CD4-positive, alpha-beta T cell (primary cell): ENCODE measurements at places on chromosomes 12 and 14.
A peak's percentile ranks its signal among the peaks of the same experiment; 100 is the strongest.

DNA sequence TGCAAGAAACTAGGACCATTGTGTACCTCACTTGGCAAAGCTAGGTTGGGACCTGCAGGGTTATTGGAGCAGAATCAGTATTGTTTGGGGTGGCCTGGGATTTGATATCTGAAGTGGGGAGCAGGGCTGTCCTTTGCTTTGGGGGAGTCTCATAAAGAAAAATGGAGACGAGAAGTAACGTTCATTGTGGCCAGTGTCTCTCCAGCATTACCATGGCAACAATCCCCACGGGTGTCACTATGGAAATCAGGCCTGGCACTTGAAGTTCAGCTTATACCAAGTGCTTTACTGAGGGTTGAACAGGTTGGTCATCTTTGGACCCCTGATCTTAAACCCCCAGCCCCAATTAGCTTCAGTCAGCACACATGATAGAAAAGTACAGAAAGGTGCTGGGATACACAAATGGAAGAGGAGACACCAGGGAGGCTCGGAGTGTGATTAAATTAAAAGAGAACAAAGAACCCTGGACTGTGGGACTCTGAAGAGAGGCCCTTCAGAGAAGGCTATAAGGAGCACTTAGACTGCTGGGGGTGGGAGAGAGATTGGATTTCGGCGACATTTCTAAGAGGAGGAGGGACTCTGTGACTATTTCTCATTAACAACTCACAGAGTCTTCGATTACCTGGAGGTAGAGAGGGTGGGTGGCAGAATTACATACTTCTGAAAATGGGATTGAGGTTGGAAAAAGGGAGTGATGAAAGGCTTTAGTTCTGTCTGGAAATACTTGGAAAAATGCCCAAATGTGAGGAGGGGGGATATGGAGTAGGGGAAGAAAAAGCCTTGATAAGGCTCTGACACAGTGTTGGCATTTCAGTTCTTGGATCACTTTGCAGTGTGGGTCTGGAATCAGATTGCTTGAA is 3.7 kb downstream of the KIF5A start:
- H3K27me3 ChIP-seq = peaks cover 8% of the 10 kb centered on the region
- no peak overlapping the region for H3K27ac ChIP-seq
- H3K4me3 ChIP-seq = no peak overlapping the region
- H3K4me1 ChIP-seq = peaks cover 16% of the 10 kb centered on the region

DNA sequence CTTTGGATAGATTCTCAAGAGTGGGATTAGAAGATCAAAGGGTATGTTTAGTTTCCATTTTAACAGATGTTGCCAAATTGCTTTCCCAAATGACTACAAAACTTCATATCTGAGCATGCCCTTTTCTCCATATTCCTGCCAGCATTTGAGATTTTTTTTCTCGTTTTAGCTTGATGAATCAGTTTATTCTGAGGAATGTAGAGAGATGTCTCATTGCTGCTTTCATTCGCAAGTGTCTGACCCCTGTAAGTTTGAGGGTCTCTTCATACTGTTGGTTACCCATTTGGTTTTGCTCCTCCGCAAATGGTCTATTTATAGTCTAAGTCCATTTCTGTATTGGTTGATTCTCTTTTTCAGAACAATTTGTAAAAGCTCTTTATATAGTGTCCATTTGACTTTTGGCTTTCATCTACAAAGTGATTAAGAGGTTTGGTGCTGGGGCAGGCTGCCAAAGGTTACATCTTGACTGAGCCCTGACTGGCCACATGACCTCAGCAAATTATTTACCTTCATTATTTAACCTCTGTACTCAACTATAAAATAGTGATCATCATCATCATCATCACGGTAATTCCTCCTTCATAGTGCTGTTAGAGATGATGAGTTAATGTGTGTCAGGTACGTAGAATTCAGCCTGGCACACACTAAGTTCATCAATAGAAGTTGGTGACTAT is 33.6 kb downstream of the HCAR2 start:
- no peaks in the 10 kb centered on the region for H3K36me3 ChIP-seq
- DNase-seq = no peak
- H3K4me3 ChIP-seq = no peak overlapping the region
- H3K4me1 ChIP-seq = no peaks in the 10 kb centered on the region
- no peak overlapping the region for H3K27ac ChIP-seq

DNA sequence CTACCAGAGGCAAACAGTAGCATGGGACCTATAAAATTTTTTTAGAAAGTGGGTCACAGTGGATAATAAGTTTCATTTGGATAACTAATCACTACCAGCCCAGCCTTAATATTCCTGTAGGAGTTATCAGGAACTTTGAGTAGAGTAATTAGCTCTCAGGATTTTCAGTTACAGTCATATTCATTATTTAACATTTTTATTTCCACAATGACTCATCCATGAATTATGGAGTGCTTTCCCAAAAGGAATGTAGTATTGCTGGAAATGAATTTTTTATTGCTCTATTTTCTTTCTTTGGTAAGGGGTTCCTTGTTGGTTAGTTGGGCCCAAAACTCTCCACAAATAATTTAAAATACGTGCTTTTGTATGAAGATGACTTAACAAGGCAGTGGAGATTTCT is 53.7 kb downstream of the ERC1 start:
- no peak for DNase-seq
- no peak overlapping the region for H3K4me3 ChIP-seq
- no peaks in the 10 kb centered on the region for H3K27me3 ChIP-seq

GRCh38 chr14:69990323-69990722 is 111.1 kb downstream of the SMOC1 start:
- H3K27ac ChIP-seq = no peak overlapping the region
- H3K36me3 ChIP-seq = no peaks in the 10 kb centered on the region
- no peaks in the 10 kb centered on the region for H3K4me1 ChIP-seq
- H3K4me3 ChIP-seq = no peak overlapping the region
- DNase-seq = no peak
- no peaks in the 10 kb centered on the region for H3K27me3 ChIP-seq

DNA sequence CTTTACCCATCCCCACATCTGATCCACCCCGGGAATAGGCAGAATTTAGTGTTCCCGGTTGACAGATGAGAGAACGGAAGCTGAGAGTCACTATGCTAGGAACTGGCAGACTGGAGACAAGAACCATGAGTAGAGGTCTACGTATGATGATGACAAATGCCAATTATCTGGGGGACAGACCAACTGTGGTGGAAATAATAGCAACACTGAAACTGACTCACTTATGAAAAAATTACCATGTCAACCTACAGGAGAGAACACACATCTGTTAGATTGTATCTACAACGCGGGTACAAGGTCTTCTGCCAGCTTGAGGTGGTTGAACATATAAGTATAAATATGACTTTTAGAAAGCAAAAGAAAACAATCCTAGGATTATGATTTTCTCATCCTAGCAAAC is 15.4 kb upstream of the SELPLG start:
- no peak overlapping the region for H3K4me3 ChIP-seq
- H3K27me3 ChIP-seq = no peaks in the 10 kb centered on the region
- no peak for DNase-seq
- H3K36me3 ChIP-seq = no peaks in the 10 kb centered on the region
- no peak overlapping the region for H3K27ac ChIP-seq

DNA sequence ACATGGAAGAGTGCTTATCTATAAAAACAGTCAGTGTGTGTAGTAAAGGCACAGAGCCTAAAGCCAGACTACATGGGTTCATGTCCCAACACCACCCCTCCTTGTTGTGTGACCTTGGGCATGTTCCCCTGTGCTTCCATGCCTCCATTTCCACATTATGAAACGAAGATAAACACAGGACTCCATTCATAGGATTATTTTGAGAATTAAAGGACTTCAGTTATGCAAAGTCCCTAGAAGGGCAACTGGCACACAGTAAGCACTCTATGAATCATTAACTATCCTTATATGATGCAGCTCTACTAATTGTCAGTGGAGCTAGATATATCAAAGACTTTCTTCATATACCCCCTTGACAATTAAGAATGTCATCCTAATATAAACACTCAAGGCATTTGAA is 17.8 kb downstream of the IFNG-AS1 start:
- H3K4me1 ChIP-seq = peaks cover 12% of the 10 kb centered on the region
- H3K4me3 ChIP-seq = no peak overlapping the region
- DNase-seq = no peak
- peaks cover 4% of the 10 kb centered on the region for H3K36me3 ChIP-seq

GRCh38 chr14:96894966-96895365 is 97.8 kb downstream of the VRK1 start:
- H3K4me1 ChIP-seq = no peaks in the 10 kb centered on the region
- H3K27me3 ChIP-seq = no peaks in the 10 kb centered on the region
- DNase-seq = no peak
- no peaks in the 10 kb centered on the region for H3K36me3 ChIP-seq

DNA sequence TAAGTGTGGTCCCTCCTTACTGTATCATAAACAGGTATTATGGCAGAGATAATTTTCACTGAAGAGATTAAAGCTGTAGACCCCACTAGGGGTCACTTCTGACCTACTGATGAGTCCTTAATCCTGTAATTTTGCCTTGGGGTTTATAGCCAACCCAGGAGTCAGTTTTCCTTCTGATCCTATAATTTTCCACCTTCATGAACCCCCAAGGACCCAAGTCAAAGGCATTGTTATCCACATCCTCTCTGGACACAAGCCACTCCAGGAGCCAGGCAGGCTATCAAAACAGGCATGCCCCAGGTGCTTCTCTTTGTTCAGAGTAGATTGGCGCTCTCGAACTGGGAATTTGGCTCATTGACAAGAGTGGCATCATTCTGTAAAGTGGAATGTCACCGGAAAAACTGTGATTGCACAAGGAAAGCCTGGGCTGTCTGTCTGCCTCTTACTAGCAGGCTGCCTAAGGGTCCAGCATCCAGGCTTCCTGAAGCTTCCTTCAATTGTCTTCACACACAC is 1523.2 kb upstream of the FLRT2 start:
- no peaks in the 10 kb centered on the region for H3K4me1 ChIP-seq
- DNase-seq = no peak
- no peaks in the 10 kb centered on the region for H3K27me3 ChIP-seq

GRCh38 chr12:807041-807735 is 54.8 kb downstream of the WNK1 start:
- H3K27ac ChIP-seq = no peak overlapping the region
- peak; percentile 73 for DNase-seq
- H3K27me3 ChIP-seq = no peaks in the 10 kb centered on the region
- no peaks in the 10 kb centered on the region for H3K36me3 ChIP-seq

- H3K4me1 ChIP-seq = no peaks in the 10 kb centered on the region
- DNase-seq = no peak
- peaks cover 26% of the 10 kb centered on the region for H3K36me3 ChIP-seq
- H3K27ac ChIP-seq = no peak overlapping the region
- no peaks in the 10 kb centered on the region for H3K27me3 ChIP-seq
Measured at GRCh38 chr12:113870035-113870434, 96.1 kb downstream of the RBM19 start.

- H3K27ac ChIP-seq = no peak overlapping the region
- no peak for DNase-seq
- no peaks in the 10 kb centered on the region for H3K4me1 ChIP-seq
Measured at GRCh38 chr14:78425330-78425729, 255.2 kb downstream of the NRXN3 start.

DNA sequence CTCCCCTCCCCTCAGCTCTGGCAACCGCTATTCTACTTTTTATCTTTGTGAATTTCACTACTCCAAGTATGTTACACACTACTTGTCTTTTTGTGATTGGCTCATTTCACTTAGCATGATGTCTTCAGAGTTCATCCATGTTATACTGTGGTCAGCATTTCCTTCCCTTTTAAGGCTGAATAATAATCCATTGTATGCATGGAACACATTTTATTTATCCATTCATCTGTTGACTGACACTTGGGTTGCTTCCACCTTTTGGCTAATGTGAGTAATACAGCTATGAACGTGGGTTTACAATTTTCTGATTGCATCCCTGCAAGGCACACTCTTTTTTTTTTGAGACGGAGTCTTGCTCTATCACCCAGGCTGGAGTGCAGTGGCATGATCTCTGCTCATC is 53.0 kb upstream of the FUT8 start:
- H3K4me3 ChIP-seq = no peak overlapping the region
- no peak overlapping the region for H3K27ac ChIP-seq
- no peak for DNase-seq
- H3K36me3 ChIP-seq = no peaks in the 10 kb centered on the region

DNA sequence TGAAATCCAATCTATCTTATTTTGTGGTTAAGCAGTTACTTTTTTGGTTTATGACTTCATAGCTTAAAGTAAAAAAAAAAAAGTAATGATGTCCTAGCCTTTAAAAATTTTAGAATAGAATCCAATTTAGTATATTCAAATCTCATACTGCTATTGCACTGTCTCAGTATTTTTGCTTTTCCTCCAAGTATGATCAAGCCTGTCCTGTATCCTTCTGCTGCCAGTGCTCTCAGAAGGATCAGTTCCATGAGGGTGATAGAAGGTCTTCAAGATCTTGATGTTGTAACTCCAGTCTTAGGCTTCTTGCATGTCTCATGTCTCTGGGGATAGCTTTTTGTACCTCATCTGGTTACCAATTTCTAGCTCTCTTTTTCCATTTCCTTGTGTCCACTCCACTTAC is 324.2 kb upstream of the FAR2 start:
- no peak overlapping the region for H3K27ac ChIP-seq
- no peak for DNase-seq

DNA sequence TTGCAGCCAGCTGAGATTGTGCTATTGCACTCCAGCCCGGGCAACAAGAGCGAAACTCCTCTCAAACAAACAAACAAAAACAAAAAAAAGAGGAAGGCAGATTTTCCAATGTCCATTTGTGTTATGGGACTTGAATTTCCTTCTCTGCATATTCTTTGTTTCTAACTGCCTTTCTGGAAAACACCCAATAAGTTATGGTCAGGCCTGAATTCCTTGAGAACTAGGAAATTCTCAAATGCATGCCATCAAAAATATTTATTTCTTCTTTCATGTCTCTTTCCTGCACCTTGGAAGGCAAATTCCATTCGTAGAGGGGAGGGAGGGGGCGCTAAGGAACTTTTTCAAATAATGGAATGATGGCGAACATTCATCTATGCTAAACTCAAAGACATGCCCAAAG is 117.6 kb upstream of the TMCC3 start:
- H3K4me3 ChIP-seq = no peak overlapping the region
- H3K36me3 ChIP-seq = no peaks in the 10 kb centered on the region
- H3K27ac ChIP-seq = no peak overlapping the region
- DNase-seq = no peak
- H3K4me1 ChIP-seq = no peaks in the 10 kb centered on the region
- H3K27me3 ChIP-seq = peaks cover 14% of the 10 kb centered on the region

- peak; percentile 86 for DNase-seq
- H3K27me3 ChIP-seq = no peaks in the 10 kb centered on the region
- peaks cover 14% of the 10 kb centered on the region for H3K36me3 ChIP-seq
- peaks cover 30% of the 10 kb centered on the region for H3K4me1 ChIP-seq
- peak within 1 kb of the TSS; percentile 79 for H3K27ac ChIP-seq
Measured at GRCh38 chr14:101761032-101761880, at the start of gene PPP2R5C. TSS of gene PPP2R5C (plus strand) at chr14:101761709. CDS start at chr14:101761894, 185 bp downstream.

GRCh38 chr14:104954746-104955395 is 23.3 kb downstream of the AHNAK2 start:
- no peaks in the 10 kb centered on the region for H3K4me1 ChIP-seq
- H3K27me3 ChIP-seq = peaks cover 11% of the 10 kb centered on the region
- no peak overlapping the region for H3K4me3 ChIP-seq
- no peak for DNase-seq
- H3K27ac ChIP-seq = no peak overlapping the region

DNA sequence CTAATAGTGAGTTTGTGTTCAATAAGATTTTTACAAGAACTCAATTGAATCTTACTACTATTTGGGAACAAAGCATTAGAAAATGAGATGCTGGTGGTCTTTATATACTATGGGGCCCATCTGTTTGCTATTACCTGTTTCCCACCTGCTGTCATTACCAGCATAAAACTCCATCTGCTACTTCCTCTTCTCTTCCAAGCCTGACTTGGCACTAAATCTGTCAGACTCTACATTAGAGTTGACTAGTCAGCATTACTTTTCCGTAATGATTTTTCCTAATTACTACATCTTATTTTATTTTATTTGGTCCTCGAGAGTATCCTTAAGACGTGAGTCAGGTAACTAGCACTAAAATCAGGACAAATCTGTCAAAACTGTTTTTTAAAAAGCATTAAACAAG is 68.1 kb upstream of the KRR1 start:
- no peak for DNase-seq
- H3K4me3 ChIP-seq = no peak overlapping the region
- H3K36me3 ChIP-seq = no peaks in the 10 kb centered on the region
